Stimulated activated CD8-positive, alpha-beta memory T cell treated with anti-CD3 and anti-CD28 coated beads, Interleukin-4, amount 100 ng/mL, for 4 hours (primary cell): ENCODE measurements at places on chromosomes 13 and 19.
A peak's percentile ranks its signal among the peaks of the same experiment; 100 is the strongest.

DNA sequence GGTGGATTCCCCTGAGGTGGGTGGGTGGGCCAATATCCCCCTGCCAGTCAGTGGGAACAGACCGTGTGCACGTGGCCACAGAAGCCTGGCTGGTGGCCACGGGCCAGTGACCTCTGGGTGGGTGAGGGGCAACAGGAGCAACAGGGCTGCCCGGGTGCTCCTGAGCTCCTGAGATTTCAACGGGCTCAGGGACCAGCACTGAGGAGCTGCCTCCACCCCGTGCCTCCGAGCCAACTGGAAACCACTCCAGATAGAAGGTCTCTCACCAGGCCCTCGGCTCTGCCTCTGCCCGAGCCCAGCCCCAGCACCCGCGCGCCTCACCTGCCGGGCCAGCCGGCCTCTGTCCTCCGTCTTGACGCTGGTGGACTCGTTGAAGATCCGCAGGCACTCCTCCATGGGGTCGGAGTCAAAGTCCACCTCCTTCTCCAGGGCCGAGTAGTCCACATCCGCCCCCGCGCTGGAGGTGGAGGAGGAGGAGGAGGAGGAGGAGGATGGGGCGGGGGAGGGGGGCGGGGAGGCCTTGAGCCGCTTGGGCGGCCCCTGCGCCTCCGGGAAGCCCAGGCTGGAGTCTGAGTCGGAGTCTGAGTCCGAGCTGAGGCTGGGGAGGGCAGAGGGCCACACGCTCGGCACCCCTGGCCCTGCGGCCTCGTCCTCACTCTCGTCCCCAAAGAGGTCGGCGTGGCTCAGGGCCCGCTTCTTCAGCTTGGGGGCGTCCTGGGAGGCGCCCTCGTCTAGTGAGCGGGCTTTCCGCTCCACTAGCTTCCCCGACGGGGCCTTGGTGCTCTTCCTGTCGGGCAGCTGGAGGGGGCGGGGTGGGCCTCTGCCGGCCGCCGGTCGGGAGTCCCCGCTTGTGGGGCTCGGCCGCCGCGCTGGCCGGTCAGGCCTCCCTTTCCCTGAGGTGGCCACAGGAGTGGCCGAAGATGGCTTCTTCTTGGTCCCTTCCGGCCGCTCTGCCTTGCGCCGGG lies 14.8 kb upstream of the ATP8B3 start:
- no peak for DNase-seq

DNA sequence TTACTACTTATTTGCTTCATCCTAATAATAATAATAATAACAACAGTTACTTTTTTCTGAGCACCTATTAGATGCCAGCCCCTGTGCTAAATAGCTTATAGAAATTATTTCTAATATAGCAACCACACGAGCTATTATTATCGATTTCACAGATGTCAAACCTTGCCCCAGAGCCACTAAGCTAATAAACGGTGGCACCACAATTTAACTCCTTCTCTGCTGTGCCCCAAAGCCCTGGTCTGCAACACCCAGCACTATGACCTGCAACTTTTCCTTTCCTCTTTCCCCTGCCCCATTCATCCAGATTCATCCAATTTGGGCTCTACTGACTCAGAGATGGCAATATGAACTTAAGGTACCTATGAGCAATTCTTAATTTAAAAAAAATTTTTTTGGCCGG lies 6.4 kb downstream of the RFX2 start:
- no peak for DNase-seq

- no peak for DNase-seq
These were observed 9.1 kb upstream of the MCF2L start for GRCh38 chr13:112959701-112960542.

DNA sequence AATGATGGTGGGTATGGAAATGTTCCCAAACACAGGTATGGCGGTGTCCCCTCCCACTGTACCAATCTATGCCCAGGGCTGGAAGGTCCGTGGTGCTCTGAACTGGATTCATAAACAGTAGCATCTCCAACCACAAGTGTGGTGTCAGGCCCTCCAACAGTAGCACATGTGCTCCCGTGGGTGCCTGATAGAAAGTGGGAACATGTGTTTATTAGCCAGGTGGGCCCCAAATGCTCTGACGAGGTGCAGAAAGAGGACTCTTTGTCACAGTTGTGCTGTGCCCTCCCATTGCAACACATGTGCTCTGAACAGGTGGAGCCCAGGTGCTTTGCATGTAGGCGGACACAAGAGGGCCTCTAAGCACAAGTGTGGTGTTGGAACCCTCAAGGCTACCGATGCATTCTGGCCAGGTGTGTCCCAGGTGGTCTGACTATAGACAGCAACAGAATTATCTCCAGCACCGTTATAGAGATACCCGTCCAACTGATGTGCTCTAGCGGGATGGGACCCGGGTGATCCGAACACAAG lies 75.4 kb upstream of the ZNF30 start:
- DNase-seq, result no peak

- no peak for DNase-seq
These were observed 62.8 kb upstream of the CEACAM8 start for GRCh38 chr19:42657556-42657955.

GRCh38 chr19:28301463-28301862 lies 911.5 kb downstream of the UQCRFS1 start:
- no peak for DNase-seq

- DNase-seq, result no peak
These were observed 24.8 kb upstream of the CEACAM21 start for GRCh38 chr19:41551212-41551610.

DNA sequence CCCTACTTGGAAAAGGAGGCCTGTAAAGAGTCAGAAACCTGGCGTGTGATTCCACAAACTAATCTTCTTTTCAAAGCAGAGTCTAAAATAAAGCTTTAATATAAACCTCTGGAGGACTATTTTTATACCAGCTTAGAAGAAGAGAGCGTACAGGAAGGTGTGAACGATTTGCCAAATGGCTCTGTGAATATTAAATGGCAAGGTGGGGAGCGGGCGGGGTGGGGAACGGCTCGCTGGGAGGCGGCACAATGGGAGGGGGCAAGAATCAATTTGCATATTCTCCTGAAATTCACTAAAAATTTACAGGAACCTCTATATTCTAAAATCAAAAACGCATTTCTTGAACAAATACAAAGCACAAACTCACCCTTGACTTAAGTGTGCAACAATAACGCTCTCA lies 982 bp downstream of the ZNF780B start:
- no peak for DNase-seq

DNA sequence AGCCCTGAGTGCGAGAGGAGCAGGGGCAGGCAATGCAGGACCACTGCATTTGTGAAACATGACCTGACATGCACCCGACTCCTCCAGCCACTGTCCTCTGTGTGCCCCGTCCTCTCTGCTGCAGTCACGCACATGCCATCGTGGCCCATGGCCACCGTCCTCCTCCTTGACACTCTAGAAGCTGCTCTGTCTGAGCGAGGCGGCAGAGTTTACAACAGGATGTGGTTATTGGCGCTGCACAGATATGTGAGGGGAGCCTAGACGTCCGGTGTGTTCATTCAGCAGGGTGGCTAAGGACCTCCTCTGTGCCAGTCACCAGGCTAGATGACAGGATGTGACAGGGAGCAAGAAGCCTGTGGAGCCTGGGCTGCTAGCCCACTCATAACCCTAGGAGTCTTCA lies 277.8 kb downstream of the FOXO1 start:
- DNase-seq, result peak; percentile 57

GRCh38 chr13:21606251-21606650 lies 2.3 kb upstream of the MICU2 start:
- DNase-seq, result no peak

DNA sequence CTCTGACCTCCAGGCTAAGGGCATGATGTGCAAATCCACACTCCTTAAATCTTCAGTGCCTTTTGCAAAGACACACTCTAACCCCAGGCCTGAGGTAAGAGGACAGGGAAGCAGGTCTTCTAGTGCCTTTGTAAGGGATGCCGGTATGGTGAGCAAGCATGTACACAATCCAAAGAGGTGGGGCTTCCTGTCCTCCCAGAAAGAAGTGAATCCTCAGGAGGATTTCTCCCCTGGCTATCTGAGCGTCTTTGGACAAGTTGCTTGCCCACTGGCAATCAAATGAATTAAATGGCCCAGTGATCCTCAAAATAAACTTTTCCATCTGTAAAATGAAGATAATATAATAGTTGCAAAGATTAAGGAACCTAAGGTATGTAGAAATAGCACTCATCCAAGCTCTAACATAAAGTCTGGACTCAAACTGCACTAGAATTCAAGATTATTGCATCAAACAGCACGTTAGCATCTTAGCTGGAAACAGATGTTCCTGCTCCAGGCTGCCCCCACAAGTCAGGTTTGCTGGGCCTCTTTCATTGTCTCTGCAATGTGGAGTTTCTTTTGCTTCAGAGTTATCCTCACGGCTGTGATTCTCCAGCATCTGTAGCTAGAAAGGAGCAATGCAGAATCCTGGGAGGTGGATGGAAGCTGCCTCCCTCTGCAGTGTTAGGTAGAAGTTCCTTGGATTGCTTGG lies 249.6 kb downstream of the TSHZ3 start:
- DNase-seq, result no peak

DNA sequence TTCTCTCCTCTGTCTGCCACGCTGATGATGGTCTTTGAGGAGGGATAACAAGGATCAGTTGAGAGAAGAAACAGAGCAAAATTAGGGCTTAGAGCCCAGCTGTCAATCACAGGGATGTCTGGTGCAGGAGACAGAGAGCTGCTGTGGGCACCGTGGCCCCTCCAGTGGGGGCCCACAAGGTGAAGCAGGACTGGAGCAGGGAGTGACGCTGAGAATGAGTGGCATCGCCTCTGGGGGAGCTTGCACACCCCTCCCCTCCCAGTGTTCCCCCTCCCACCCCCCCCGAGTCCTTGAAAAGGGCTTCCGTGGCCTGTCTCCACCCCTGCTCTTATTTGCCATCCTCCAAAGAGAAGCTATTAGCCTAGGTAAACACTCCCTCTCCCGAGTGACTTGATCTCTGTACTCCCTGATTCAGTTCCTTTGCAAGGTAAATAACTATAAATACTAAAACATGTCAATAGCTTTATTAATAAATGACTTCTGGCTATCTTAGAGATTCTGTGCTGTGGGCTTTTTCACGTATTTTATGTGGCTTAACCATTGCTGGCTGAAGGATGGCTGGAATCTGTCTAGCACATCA lies 440.0 kb downstream of the ZNF536 start:
- DNase-seq, result no peak

- no peak for DNase-seq
These were observed 227.1 kb upstream of the KLF12 start for GRCh38 chr13:74361274-74361673.

GRCh38 chr13:75761369-75761768 lies 125.2 kb downstream of the LMO7 start:
- no peak for DNase-seq

GRCh38 chr13:107866032-107866940 lies 349.1 kb downstream of the LIG4 start:
- DNase-seq, result no peak

DNA sequence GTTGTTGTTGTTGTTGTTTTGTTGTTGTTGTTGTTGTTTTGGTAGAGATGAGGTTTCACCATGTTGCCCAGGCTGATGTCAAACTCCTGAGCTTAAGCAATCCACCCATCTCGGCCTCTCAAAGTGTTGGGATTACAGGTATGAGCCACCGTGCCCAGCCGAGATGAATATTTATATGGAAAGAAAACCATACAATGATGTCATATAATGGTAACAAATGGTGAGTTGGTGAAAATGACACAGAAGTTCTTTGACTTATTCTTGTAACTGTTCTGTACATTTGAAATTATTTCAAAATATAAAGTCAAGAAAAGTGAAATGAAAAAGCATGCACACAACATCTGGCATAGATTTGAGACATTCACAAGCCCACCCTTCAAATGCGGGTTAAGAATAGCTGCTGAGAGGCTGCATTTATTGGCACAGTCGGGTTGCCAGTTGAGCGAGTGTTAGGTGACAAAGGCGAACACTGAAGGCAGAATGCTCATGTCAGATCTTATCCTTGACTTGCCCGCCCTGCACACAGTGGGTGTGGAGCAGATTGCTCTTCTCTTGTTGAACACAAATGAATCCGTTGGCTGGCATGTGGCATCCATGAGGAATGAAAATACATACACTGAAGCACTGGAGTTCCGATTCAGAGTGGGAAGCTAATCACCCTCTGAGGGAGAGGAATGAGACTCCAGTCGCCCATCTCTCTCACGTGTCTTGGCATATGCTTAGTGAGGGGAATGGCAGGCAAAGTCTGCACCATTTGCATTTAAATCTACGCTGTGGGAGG lies 15.8 kb upstream of the UBE2S start:
- no peak for DNase-seq

- no peak for DNase-seq
These were observed 8.7 kb downstream of the PIK3R2 start for GRCh38 chr19:18161636-18162002.

DNA sequence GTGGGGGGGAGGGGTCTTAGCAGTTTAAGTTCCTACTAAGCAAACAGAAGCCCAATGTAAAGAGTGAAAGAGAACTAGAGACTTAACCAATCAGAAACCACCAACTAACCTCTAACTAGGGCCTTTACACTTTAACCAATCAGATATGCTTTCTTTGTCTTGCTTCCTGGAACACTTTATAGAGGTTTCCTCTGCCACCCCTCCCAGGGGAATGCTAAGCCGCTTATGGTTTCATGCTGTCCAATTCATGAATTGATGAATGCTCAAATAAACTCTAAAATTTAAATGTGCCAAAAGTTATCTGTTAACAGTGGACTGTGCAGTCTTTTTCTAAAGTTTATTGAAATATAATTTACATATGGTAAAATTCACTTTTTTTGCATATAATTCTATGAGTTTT lies 33.9 kb upstream of the LATS2 start:
- DNase-seq, result no peak

- DNase-seq, result no peak
These were observed 23.5 kb downstream of the DZIP1 start for GRCh38 chr13:95620825-95621498.

GRCh38 chr19:3062165-3063105 lies at the start of gene TLE5:
TLE5 (minus strand) TSS chr19:3062495; CDS start chr19:3062200, 295 bp downstream.
- DNase-seq, result peak; percentile 46

DNA sequence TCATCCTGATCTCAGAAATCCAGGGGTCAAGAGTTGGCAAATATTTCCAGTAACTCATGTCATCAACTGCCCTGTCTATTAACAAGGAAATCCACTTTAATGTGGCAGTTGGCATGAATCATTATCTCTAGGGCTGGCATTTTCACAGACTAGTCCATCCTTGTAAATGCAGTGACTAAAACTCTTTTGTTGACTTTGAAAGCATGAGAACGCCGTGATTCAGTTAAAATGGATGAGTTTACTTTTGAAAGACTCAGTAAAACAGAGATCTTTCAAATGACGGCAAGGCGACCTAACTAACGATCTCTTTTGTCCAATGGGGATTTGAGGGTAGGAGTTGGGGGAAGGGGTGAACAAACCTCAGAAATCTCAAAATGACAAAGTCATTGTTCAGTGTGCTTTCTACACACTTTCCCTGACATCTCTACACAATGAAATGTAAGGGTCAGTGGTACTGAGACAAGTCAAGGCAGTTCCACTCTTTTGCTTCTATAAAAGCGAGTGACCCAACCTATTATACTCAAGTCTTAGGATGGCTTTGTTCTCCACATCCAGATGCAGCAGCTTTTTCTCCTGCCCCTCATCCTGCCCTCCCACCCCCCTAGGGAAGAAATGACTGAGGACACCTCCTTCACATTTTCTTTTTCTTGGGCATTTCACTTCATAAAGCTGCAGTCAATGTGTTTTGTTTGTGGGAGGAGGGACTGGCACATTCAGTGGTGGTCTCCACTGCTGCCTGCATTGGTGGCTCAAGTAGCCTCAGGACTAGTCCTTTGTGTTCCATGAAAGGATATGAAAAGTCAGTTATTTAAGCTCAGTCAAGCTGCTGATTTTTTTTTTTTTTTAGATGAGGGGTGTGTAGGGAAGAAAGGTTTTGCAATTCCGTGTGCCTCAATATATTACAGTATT lies 200.5 kb downstream of the ABCC4 start:
- DNase-seq, result no peak
